ENCODE measurements at places on chromosomes 6 and 20. TPM values are rescaled to one million over a fixed set of nuclear protein-coding genes. Genes with fewer than 3 reads are reported as not detected.

GRCh38 chr20:19624221-19624965 is 133.7 kb upstream of the RIN2 start:
- DNase-seq = no peak

GRCh38 chr20:467755-468154 is 5.4 kb upstream of the TBC1D20 start:
- DNase-seq = no peak

- DNase-seq = no peak
Measured at GRCh38 chr20:59334651-59335300, 34.4 kb downstream of the EDN3 start.

Gene C6orf118
- total RNA-seq = not detected

Gene INSM1
- total RNA-seq = not detected
